Dermis microvascular lymphatic vessel endothelial cell (primary cell): ENCODE measurements at places on chromosomes 7 and 10.
A peak's percentile ranks its signal among the peaks of the same experiment; 100 is the strongest.

DNA sequence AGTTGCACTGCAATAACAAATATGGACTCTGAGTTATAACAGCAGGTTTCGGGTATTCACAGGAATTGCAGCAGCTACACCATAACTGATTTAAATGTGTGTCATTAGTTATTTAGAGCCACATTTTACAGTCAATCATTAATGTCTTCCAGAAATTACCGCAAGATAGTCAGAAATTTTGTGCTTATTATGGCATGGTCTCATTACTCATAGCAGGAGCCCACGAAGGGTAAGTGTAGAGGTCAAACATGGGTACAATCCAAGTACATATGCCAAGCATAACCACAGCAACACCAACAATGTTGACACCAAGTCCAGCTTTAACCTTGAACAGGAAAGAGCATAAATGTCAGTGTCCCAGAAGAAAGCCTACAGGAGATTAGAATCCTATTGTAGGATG lies 84.4 kb downstream of the SLC13A1 start:
- DNase-seq, result no peak

DNA sequence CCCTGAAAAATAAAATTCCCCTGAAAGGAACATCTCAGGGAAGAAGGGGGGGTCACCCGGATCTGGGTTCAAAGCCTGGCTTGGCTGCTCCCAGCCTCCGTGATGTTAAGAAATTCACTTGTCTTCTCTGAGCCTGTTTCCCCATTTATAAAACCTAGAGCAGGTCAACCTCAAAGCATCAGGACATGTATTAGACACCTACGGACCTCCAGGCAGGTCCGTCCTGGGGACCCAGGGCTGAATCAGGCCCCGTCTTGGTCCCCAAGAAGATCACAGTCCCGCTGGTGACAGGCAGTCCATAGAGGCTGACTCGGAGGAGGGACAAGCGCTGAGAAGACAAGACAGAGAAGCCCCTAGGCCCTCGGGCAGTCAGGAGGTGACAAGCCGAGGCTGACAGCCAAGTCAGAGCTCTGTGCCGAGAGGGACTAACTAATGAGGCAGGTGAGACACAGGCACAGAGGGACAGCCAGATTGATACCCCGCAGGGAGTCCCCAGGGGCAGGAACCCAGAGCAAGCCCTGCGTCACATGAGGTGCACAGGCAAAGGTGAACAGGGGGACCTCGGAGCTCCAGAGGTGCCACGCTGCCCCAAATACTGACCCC lies 2.9 kb downstream of the MYL10 start:
- DNase-seq, result no peak

GRCh38 chr10:78591066-78591465 lies 477.7 kb upstream of the ZMIZ1 start:
- DNase-seq, result no peak

DNA sequence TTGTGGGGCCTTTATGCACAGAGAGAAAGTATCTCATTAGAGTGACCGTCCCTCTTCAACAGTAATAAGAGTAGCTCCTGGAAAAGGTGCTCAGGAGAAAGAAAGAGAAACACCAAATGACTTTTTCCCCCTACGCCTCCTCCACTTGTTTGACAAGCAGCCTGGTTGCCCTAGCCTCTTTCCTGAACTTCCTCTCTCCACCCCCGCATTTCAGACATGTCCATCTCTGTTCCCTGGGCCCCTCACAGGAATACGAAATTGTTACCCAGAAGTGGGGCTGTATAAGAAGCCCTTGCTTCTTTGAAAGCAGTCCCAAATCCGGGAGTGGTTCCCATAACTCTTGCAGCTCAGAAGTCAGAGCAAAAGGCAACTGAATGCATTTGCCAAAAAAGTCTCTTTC lies 119.6 kb upstream of the ADO start:
- no peak for DNase-seq

GRCh38 chr10:4426866-4427265 lies 399.1 kb upstream of the AKR1E2 start:
- DNase-seq, result no peak

- no peak for DNase-seq
Observed at GRCh38 chr10:66183028-66183427, 742.8 kb upstream of the LRRTM3 start.

DNA sequence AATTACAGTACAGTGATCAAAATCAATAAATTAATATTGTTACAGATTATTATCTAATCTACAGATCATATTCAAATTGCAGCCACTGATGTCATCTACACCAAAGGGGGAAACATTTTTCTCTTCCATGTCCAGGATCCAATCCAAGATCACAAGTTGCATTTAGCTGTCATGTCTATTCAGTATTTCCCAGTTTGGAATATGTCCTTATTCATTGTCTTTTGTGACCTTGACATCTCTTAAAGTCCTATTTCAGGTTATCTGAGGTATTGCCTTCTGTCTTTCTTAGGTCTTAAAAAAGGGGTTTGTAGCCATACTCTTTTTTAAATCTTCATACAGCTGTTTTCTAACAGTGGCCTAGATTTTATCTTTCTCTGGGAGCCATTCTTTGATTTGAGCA lies 93.3 kb downstream of the MLLT10 start:
- DNase-seq, result no peak

GRCh38 chr7:108454317-108454673 lies 1.9 kb downstream of the NRCAM start:
- no peak for DNase-seq

DNA sequence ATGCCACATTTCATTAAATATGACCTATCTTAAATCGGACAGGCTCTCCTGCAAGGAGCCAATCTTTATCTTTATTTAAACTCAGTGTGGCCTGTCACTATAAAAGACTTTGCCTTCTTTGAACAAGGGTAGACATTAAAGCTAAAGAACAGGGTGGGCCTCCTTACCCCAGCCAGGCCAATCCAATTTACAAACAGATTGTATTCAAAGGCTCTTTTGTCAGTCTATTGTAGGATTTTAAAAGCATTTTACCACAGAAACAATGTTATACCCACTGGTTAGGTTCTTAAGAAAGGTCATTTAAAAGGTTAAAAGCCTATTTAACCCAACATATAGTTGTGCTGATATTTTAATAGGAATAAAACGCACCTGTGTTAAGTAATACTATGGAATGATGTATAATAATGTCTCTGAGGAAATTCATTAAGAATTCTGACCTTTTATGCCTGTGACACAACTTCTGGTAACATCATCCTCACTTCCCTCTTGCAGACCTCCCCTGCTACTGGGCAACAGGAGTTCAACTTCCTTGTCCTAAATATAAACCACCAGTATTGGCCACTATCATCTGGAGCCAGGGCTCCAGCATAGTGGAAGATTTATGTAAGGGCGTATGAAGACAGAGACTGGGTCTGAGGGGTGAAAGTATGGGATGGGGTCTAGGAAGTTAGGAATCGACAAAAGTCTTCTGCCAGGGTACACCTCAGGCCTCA lies 32.5 kb downstream of the MTERF1 start:
- DNase-seq, result no peak

DNA sequence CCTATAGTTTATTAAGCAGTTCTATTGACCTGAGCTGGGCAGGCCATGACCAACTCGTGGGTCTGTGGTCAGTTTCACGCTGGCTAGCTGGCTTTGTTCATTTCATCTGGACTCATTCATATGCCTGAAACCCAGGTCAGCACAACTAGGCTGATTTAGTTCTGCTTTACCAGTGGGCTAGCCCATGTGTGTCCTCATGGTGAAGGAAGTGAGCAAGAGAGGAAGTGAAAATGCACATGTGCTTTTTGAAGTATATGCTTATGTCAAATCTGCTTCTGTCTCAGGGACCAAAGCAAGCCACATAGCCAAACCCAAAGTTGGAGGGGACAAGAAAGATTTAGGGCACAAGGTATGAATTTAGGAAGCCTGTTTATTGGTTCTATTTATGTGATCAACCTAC lies 154.5 kb downstream of the RNF133 start:
- DNase-seq, result no peak

- no peak for DNase-seq
Observed at GRCh38 chr7:83562960-83563359, 86.0 kb downstream of the SEMA3E start.

GRCh38 chr10:34116681-34117271 lies 698.3 kb downstream of the PARD3 start:
- DNase-seq, result no peak

DNA sequence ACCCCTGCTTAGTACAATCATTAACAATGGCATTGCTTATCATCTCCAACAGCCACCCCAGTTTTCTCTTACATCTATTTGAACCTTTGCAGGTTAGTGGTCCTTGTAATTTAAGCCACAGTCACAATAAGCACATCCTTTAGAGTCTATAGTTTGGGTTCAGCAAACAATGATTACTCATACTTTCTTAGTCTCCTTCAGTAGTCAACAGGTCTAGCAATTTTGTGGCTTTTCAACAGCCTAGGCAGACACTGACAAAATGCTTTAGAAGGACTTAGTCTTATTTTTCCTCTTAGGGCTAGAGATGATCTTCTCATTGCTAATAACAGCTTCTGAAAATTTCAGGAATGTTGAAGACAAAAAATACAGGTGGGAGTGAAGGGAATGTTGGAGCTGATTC lies 32.3 kb upstream of the FAM204A start:
- no peak for DNase-seq

- no peak for DNase-seq
Observed at GRCh38 chr7:28360739-28361138, 51.6 kb upstream of the CREB5 start.

- no peak for DNase-seq
Observed at GRCh38 chr10:127962205-127962604, 55.3 kb downstream of the PTPRE start.

DNA sequence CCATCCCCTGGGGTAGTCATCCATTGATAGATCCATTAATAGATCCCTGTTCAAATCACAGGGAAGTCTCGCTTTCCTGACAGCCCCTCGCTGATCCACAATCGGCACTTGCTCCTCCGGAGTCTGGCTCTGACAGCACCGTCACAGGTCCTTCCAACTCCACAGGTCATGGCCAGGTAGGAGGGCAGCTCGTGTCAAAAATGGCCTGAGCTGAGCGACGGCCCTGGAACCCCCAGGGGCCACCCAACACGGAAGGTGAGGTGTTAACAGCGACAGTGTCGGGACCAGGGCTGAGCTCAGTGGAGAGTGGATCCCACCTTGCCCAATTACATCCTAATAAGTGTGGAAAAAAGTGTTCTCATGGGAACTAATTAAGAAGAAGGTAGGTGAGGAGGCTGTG lies 219.8 kb downstream of the TCERG1L start:
- DNase-seq, result no peak

- DNase-seq, result no peak
Observed at GRCh38 chr10:113171662-113172061, 221.6 kb downstream of the TCF7L2 start.

DNA sequence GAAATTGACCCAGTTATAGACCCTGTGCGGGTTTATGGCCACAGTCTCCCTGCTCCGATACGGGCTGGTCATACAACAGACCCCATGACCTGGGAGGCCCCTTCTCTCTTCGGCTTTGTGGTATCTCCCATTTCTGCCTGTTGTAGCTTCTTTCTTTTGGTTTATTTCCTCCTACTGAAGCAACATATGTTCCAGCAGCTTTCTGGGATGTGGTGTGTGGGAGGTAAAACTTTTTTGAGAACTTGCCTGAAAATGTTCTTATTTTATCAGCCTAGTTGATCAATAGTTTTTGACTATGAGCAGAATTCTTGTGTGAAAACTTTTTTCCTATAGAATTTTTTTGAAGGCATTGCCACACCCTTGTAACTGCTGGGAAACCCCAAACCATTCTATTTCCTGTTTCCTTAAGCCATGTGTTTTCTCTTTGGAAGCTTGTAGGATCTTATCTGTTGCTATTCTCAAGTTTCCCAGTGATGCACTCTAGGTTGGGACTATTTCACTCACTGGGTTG lies 80.0 kb downstream of the DAGLB start:
- DNase-seq, result peak; percentile 56

- no peak for DNase-seq
Observed at GRCh38 chr10:44157574-44157973, 227.3 kb downstream of the CXCL12 start.

DNA sequence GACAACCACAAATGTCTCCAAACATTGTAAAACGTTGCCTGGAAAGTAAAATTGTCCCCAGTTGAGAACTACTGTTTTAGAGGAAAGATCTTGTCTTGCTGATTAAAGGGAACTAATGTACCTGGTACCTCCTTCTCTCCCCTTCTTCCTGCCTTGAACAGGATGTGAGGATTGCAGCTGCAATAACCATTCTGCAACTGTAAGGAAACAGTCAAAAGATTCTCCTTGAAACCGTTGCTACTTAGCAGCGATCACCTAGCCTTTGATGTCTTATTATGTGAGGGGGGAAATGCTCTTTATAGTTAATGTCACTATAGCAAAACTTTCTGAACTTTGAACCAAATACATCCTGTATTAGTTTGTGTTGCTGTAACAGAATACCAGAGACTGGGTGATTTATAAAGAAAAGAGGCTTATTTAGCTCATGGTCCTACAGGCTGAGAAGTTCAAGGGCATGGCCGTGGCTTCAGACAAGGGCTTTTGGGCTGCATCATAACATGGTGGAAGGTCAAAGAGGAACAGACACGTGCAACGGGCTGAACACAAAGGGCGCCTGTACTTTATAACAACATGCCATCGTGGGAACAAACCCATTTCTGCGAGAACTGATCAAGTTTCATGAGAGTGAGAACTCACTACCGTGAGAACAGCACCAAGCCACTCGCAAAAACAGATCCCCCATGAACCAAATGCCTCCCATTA lies 54.2 kb upstream of the PARD3 start:
- DNase-seq, result no peak

- DNase-seq, result no peak
Observed at GRCh38 chr7:41886262-41886900, 183.5 kb upstream of the INHBA start.

DNA sequence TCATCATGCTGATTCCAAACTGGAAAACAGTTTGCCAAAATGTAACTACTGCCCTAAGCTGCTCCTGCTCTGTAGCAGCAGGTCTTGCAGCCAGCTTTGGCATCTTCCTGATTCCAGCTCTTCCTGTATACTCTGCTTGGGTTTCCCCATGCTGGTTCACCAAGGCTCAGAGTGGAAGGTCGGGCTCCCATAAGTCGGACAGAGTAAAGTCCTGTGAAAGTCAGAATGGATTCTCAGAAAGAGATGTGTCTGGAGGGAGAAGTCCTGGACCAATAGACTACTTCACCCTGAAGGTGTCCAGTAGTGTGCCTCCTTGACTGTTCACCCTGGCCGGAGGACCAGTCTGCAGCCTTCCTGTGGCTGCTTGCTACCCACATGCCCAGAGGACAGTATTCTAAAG lies 93.8 kb downstream of the STRA8 start:
- no peak for DNase-seq

- no peak for DNase-seq
Observed at GRCh38 chr7:121591926-121592325, 195.8 kb upstream of the FAM3C start.

GRCh38 chr10:123301077-123301857 lies 147.1 kb downstream of the BUB3 start:
- DNase-seq, result peak; percentile 12

- DNase-seq, result no peak
Observed at GRCh38 chr10:78338717-78339116, 305.1 kb downstream of the RPS24 start.

- DNase-seq, result no peak
Observed at GRCh38 chr10:114408968-114409444, 4.7 kb upstream of the AFAP1L2 start.

- no peak for DNase-seq
Observed at GRCh38 chr10:69934768-69935167, 117.9 kb upstream of the MACROH2A2 start.

GRCh38 chr10:116403740-116404250 lies 23.9 kb upstream of the PNLIPRP3 start:
- DNase-seq, result no peak
